ENCODE measurements at places on chromosomes 3 and 15. TPM values are rescaled to one million over a fixed set of nuclear protein-coding genes. Genes with fewer than 3 reads are reported as not detected.

GRCh38 chr3:40989141-40990061 lies 209.9 kb upstream of the CTNNB1 start:
- no peak for DNase-seq

DNA sequence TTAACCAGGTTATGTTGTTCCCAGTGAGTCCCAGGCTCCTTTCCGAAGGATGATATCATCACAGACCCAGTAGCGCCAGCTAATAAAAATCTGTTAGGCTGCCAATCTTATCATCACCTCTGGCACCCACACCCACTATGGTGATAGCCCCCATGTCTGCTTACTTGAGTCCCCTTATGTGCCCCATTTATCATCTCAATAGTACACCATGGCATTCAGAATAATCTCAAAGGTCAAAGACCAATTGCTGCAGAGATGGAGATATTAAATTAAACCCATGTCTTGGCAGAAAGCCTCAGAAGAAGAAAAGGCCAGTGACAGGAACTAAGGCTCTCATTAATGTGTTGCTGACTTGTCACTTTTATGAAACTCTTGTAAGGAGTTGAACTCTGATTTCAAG lies 32.8 kb downstream of the CPNE4 start:
- DNase-seq: no peak

GRCh38 chr3:148079370-148079769 lies 618.3 kb upstream of the AGTR1 start:
- DNase-seq: no peak

The SMARCC1 gene
- 128 TPM for polyA plus RNA-seq

DNA sequence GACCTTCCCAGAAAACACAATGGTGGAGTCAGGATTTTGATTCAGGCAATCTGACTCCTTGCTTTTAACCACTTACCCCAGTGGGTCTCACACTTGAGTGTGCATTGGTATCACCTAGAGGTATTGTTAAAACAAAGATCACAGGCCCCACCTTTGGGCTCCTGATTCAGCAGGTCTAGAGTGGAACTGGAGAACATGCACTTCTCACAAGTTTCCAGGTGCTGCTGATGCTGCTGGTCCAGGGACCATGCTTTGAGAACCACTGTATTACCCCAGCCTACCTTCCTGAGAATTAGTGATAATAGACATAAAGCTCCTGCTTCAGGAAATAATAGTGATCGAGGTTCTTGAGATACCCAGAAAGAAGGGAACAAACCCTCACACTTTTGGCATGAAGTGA lies 466.9 kb downstream of the EPHB1 start:
- DNase-seq: no peak

DNA sequence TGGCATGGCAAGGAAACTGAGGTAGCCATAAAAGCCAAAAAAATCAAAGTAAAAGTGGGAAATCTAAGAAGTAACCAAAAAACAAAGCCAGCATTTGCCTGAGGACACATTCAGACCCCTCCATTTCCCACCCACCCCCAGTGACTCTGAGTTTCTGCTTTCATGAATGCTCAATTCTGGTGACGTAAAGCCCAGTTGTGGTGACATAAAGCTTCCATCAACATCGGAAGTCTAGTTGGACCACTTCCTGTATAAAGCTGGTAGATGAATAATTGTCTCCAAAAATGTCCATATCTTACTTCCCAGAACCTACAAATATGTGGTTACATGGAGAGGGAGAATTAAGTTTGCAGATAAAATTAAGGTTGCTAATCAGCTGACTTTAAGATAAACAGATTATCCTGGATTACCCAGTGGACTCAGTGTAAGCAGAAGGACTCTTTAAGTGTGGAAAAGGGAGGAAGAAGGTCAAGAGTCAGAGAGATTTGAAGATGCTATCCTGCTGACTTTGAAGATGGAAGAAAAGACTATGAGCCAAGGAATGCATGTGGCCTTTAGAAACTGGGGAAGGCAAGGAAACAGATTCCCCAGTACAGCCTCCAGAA lies 62.0 kb upstream of the ST3GAL6 start:
- no peak for DNase-seq

Measured in right renal cortex interstitium (tissue), 3 donors.